ENCODE measurements at places on chromosomes 2 and 18. TPM values are rescaled to one million over a fixed set of nuclear protein-coding genes. Genes with fewer than 3 reads are reported as not detected.

RNF125 gene
- 32.6 TPM for total RNA-seq

TPO gene
- not detected for total RNA-seq

DNA sequence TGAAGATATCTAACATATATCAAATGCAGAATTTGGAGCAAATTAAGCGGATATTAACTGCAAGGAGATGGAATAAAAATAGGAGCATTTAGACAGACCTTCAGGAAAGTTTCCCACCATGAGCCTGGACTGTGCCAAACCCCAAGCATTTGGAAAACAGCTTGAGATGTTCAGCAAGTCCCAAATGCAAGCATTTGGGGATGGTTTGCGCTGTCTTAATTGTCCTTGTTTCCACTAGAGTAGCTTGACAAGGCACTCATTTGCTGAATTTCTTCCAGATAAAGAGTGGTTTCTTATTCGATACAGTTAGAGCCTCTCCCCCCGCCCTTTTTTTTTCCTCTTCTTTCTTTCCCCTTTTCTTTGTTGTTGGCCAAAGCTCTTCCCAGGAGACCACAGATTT is 77.1 kb upstream of the CDC42EP3 start:
- H3K27me3 ChIP-seq, result peaks cover 4% of the 10 kb centered on the region
- no peak for DNase-seq
- H3K4me3 ChIP-seq, result no peak overlapping the region
- no peak overlapping the region for H3K27ac ChIP-seq

DNA sequence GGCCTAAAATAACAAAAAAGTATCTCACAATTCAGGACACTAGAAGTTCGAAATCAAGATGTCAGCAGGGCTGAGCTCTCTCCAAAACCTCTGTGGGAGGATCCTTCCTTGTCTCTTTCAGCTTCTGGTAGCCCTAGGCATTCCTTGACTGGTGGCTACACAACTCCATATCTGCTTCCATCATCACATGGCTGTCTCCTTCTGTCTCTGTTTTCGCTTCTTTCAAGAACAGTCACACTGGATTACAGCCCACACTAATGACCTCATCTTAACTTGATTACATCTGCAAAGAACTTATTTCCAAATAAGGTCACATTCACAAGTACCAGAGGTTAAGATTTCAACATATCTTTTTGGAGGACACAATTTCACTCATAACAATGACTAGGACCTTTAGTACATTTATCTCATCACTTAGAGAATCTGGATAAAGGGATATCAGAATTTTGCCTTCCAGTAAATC is 275.2 kb downstream of the IRS1 start:
- no peak overlapping the region for H3K27ac ChIP-seq
- H3K4me3 ChIP-seq, result no peak overlapping the region
- DNase-seq, result no peak
- no peaks in the 10 kb centered on the region for H3K36me3 ChIP-seq
- H3K27me3 ChIP-seq, result no peaks in the 10 kb centered on the region
- H3K4me1 ChIP-seq, result no peaks in the 10 kb centered on the region
